Subcutaneous adipose tissue (tissue), 4 donors: ENCODE measurements at places on chromosomes 1 and 21. TPM values are rescaled to one million over a fixed set of nuclear protein-coding genes. Genes with fewer than 3 reads are reported as not detected.

Gene UBE2U
- total RNA-seq: not detected

Gene RXFP4
- total RNA-seq: not detected

Gene PCP4
- not detected for total RNA-seq

Gene GBP3
- 18.9 TPM for total RNA-seq

Gene IL19
- total RNA-seq: not detected

Gene RAD54L
- total RNA-seq: 1.2 TPM

Gene SPRR2E
- total RNA-seq: not detected

Gene JAM2
- 21.1 TPM for total RNA-seq

Gene TSPEAR
- not detected for total RNA-seq

Gene TTC22
- not detected for total RNA-seq

Gene ZNF683
- total RNA-seq: not detected

Gene NECTIN4
- not detected for total RNA-seq

Gene RIT1
- total RNA-seq: 40.1 TPM

Gene KIRREL1
- 50.2 TPM for total RNA-seq

Gene SLC45A1
- 1.3 TPM for total RNA-seq

Gene DONSON
- total RNA-seq: 7.3 TPM

Gene BNIPL
- not detected for total RNA-seq
